ENCODE measurements at places on chromosomes 4 and X.

DNA sequence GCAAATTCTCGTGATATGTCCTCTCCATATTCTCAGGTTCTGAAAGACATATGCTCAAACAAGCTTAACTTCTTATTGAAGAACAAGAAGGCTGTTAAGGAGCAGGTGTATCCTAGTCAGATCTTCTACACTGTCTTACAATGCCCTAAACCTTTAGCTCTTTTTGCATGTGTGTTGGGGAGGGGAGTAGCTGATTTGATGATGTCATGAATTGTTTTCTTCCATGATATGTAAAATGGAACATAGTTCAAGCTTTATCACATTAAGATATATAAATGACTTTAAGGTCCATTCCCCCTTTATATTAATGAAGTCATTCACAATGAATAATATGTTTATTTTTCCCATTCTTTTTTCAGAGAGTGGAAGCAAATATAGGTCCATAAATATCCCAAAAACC lies 332.5 kb upstream of the FAM241A start:
- DNase-seq: no peak

DNA sequence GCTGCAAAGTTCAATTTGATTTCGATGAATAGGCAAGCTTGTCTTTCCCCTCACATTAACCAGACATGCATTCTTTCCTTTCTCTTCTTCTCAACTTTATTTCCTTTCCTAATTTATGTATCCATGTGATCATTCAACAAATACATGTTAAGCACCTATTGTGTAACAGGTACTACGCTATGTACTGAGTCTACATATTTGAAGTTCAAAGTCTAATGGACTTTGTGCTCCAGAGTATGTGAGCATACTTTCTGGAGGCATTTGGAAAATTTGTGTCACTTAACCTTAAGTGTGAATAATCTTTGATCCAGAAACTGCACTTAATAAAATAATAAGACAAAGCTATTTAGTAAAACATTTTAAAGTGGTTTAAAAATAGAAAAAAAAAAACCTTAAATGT lies 675.3 kb upstream of the CT83 start:
- no peak for DNase-seq

DNA sequence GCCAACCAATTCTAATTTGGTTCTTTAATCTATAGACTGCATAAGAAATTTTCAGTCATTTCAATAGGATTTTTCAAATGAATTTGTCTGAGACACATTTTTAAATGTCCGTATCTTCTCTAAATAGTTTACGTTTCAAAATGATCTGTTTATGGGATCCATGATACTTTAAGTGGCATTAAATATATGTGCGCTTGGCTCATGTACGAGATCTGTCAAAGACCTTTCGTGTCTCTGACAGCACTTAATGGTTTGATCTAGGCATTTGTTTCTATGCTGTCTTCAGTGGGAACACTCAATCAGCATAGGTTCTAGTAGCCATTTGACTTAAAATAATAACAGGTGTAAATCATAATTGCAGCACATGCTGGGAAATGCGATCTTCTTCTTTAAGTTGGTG lies 731.0 kb downstream of the CENPC start:
- DNase-seq: no peak

- no peak for DNase-seq
These were observed 2043.8 kb downstream of the ARAP2 start for GRCh38 chr4:34200535-34200934.

DNA sequence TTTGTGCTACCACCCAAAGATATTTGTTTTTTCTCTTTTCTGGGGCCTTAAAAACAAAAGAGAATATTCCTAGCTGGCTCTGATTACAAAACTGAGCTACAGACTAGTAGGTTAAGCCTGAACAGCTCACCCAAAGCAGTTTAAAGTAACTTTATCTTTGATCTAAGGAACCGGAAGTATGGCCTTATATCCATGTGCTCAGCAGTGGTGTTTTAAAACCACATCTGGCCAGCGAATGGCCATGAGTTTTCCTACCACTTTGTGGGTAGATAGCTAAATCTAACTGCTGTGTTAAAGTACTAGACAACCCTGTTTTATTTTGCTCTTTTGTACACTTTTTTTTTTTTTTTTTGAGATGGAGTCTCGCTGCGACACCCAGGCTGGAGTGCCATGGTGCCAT lies 24.6 kb downstream of the ADGRG4 start:
- DNase-seq: no peak

DNA sequence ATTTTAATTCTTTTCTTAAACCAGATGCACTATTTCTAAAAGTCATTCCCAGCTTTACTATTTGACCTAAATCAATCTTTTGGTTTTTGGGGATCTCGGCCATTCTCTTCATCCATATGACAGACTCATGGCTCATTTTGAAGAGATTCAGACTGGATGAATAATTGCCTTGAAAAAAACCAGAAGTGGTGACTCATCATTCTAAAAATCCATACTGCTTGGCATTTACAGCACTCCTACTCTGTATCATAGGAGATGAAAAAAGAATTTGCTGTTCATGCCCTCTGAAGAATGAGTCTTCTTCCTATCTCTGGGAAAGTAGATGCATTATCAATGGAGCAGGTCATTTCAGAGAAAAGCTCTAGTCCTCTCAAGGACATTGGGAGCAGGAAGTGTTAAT lies 220.5 kb upstream of the RPS6KA3 start:
- DNase-seq: peak; percentile 60

DNA sequence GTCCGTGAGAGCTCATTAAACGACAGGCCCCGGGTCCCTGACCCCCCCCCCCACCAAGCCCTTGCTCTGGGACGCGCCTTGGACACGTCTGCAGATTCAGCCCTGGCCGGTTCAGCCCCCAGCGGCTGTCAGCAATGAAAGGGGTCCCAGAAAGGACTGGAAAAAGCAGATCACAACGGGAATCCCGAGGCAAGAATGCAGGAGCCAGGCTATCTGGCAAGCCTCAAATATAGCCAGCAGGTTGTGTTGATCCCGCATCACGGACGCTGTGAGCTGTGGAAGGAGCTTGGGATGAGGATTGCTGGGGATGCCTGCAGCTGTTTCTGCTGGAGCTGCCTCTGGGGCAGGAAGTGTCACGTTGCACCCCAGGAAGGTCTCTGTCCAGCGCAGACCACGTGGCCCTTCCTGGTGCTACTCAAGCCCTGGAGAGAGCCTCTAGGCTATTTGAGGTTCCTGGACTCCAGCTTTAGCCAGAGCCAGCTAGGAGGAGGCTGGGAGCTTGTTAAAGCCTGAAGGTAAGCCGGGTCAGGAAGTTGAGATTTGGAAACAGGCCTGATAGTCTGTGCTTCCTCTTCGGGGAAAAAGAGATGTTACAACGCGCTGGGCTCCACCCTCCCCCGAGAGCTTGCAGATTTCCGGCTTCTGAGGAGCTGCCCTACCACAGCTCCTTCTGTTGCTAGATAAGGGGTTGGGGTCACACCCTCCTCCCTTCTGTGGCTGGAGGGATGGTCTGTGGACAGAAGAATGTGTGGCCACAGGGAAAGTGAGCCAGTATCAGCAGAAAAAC lies 19.3 kb upstream of the CSF2RA start:
- peak; percentile 45 for DNase-seq

DNA sequence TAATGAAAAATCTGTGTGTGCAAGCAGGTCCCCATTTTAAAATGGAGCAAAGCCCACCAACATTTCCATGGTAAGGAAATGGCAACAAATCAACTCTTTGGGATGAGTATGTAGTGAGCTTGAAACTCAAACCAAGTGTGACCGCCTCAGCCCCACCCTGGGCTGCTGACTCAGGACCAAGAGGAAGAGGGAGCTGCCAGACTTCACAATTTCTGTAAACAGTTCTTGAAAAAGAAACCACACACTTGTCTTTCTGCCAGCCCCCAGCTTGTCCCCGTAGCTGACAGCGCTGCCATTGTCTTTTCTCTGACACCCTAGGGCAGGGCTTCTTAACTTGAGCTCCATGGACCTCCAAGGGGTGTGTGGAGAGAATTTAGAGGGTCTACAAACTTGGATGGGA lies 10.3 kb downstream of the RTL5 start:
- DNase-seq: peak; percentile 84

DNA sequence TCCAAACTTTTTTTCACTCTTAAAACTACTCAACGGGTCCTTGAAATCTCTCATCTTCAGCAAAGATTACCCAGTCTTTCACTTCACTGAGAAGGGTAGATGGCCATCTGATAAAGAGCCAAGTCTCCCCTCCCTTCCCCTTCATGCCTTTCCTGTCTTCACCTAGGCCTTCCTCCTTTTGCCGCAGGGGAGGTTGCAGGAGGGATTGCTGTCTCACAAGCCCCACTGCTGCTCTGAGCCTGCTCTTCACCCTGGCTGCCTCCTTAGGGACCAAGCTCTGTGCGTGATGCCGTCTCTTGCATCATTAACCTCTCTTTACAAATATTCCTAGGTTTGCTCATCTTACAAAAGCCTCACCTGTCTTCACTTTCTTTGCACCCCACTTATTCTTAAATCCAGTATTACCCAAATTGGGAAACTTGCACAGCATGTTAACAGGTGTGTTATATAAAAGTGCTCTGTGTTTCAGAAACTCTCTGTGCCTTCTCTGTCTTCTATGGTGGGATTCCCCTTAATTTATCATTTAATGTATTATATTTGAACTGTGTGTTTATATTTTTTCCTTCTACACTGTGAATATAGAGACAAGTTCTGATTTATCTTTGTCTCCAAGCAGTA lies 3.8 kb downstream of the ZFX start:
- DNase-seq: no peak

DNA sequence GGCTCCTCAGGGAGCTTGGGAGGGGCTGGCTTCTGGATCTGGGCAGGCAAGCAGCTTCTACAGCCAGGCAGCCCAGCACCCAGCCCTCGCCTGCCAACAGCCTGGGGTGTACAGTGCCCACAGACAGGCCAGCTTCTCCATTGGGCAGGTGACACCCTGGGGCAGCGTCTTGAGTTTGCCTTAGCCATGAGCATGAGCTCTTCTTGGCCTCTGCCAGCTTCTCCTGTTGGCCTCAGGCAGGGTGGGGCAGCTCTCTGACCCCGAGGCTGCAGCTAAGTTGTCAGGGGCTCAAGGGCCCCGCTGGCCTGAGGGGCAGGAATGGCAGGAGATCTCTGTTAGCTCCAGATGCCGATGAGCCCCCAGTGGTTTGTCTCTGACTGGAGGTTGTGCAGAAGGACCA lies 7.8 kb upstream of the CNGA2 start:
- DNase-seq: no peak

DNA sequence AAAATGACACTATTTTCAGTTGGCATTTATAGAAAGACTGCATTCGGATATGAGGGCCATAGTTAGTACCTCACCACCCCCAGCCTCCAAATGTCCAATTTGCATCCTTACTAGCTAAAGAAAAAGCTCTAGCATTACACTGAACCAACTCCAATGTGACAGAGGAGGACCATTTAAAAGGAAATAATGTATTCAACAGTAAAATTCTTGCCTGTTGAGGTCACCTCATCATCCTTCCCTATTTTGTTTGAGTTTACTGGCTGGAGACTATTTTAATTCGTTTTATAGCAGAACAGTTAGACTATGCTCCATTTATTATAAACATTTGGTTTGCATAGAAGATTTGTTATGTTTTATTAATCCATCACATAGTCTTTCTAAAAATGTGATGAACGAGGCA lies 88.2 kb upstream of the PPARGC1A start:
- DNase-seq: peak; percentile 27

DNA sequence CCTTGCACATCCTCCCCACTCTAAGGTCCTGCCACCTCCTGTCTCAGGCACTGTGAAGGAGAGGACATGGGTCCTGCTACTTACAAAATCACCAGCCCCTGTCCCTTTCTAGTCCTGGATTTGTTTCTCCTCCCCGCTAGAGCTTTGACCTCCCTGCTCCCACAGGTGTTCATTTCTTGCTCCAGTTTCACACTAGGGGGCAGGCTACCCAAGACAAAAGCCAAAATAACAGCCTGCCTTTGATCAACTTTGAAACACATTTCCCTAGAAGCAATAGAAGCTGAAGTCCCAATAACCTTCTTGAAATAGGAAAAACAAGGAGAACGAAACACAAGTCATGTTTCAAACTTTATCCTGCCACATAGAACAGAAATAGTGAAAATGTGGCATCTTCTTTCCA lies 164.4 kb downstream of the QDPR start:
- DNase-seq: peak; percentile 24

DNA sequence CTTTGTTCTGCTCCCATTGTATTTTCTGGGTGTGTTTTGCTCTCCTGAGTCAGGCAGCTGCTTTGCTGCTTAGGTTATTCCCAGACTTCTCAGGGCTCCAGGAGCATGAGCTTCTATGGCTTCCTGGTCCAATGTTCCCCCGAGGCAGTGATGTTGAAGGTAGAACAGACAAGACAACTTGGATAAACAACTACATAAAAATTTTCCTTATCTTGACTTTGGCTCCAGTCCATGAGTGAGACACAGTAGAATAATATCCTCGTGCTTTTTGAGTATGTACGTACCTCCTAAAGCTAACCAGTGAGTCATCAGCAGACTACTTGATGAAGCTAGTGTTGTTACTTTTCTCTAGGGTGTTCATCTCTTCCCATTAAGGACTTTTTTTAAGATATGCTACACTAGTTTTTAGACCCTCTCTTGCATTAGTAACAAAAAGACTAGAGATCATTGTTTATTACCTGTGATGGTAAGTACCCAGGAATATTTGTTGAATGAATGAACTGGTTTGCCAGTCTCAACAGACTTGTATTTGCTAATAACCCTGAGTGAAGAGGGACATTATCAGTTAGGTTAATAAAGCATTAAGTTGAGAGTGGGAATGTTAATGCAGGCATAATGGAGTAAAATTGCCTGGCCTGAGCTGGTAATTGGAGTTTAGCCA lies 131.9 kb downstream of the FHIP1A start:
- peak; percentile 93 for DNase-seq

DNA sequence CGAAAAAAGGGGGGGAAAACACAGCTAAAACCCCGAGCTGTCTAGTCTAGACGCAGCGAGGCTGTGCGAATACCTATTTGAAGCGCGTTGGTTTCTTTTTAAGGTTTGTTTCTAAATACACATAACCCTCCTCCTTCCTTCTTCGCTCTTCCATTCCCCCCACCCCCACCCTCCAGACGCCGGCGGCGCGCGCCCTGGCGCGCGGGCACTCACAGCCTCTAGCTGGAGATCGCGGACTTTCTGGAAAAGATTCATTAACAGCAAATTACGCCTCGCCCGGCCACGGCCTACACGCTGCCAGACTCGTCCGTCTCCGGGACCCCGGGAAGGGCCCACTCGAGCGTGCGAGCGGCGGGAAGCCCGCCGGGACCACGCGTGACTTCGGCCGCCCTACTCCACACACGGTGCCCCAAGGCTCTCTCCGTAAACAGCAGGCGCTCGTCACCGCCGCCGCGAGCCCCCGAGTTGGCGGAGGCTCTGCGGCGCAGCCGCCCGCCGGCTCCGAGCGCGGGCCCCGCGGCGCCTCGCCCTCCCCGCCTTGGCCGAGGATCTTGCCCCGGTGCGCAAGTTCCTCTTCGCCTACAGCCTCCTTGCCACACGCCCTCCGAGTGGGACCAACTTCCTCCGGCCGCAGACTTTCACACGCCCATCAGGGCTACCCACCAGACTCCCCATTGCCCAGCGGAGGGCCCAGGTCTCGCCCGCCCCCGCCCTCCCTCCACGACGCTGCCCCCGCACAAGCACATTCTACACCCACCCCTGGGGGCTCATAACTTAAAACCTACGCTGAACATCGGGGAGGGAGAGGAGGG lies 2.0 kb downstream of the BCOR start:
- no peak for DNase-seq

DNA sequence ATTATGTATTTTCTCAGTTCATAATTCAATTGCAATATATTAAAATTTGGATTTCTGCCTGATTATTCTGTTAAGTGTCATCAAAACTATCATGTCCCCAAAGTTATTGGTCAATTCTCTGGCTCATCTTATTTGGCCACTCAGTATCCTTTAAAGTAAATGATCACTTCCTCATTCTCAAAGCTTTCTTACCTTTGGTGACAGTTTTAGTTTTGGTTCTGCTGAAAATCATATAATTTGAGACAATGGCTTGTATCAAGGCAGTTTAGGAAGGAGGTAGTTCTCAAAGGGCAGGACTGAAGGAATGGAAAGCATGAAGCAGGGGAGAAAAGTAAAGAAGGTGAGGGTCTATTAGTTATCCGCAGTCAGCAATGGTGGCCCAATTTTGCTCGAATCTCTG lies 1832.1 kb downstream of the ARAP2 start:
- no peak for DNase-seq
